ENCODE measurements at places on chromosomes 4 and X.

DNA sequence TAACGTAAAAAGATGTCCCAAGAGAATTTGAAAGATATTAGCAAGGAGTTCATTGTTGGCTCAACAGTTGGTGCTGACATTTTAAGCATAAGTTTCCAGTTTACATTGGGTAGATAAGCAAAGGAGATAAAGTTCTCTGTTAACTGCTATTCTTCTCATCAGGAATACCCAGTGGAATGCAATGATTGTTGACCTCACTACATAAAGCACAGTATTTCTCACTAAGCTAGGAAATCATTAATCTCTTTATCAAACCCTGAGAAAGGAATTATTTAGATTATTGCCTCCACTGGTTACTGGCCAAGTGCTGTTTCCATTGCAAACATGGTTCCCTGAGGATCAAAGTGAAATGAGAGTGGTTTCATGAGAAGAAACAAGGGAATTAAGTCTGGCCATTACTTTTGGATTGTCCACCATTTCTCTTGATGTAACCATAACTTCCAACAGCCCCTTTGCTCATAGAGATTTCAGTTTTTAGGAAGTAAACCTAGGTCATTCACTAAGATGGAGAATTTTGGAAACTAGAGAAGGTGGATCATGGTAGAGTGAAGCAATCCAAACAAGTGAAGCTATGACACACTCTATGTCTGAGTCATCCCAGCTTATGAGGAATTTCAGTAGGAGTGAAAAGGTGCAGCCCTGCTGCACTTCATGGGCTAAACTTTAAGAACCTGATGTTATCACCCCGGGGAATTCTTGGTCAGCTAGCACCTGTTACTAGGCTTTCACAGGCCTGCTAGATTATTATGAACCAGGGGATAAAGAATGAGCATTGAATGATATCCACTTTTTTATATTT lies 163.4 kb downstream of the AREG start:
- DNase-seq: no peak

- peak; percentile 63 for DNase-seq
Observed at GRCh38 chrX:129931411-129932015, 25.5 kb downstream of the UTP14A start.

DNA sequence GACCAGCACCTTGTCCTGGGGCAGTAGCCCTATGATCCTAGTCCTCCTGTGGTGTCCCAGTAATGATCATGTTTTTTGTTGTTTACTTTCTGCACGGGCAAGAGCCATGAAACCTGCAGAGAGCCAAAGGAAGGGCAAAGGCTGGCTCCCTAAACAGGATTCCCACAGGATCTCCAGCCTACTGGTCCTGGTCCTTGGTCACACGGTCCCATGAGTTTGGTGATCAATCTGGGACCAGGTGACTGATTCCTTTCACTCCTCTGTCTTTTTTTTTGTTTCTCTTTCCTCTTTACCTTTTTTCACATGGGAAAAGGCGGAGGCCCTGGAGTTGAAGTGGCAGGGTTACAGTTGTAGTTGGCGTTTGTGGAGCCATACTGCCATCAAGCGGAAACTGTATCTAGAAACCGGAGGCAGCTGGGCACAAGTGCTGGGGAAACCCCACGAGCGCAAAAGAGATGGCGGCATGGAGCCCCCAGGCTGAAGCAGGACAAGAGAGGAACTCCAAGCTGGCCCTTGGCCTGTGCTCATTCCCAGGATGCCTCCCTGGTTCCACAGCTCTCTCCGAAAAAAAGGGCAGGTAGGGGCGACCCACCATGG lies 34.6 kb downstream of the NBDY start:
- peak; percentile 10 for DNase-seq

- DNase-seq: no peak
Observed at GRCh38 chr4:74000301-74000700, 1.8 kb upstream of the CXCL5 start.

- peak; percentile 74 for DNase-seq
Observed at GRCh38 chr4:26861434-26862186, 969 bp downstream of the STIM2 start.

Data from stimulated activated CD4-positive, alpha-beta T cell treated with anti-CD3 and anti-CD28 coated beads, Interleukin-2, amount 100 ng/mL, for 24 hours (primary cell).